ENCODE measurements at places on chromosomes 13 and 19.

- DNase-seq = no peak
Observed at GRCh38 chr13:76860706-76861105, 25.5 kb downstream of the KCTD12 start.

- no peak for DNase-seq
Observed at GRCh38 chr19:50481351-50482149, 4.9 kb upstream of the GARIN5A start.

GRCh38 chr19:38148337-38148736, 75.7 kb downstream of the DPF1 start:
- DNase-seq = no peak

DNA sequence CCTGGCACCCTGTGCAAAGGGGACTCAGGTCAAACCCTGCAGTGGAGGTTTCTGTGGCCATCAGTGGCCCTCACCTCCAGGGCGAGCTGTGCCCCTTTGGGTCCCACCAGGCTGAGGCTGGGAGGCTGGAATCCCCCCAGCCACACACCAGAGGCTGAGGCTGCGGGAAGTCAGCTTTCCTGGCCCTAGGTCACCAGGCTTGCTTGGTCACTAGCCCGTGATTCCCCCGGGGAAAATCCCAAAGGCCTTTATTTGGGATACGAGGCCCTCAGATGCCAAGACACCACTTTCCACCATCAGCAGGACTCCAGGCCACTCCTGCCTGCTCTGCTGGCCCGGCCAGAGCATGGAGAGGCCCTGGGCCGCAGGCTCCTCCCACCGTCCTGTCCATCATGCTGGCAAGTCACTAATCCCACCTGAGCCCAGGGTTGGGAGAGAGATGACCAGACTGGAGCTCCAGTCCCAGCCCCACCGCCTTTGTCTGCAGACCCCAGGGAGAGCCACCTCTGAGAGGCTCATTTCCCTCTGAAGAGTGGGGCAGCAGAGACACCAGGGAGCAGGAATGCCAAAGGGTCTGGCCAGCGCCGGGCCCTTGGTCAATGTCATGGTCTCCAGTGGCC, 4.7 kb downstream of the NKPD1 start:
- DNase-seq = no peak

GRCh38 chr13:94192431-94192975, 287.0 kb downstream of the DCT start:
- no peak for DNase-seq

- DNase-seq = no peak
Observed at GRCh38 chr13:25872481-25873241, 179.2 kb downstream of the SHISA2 start.

DNA sequence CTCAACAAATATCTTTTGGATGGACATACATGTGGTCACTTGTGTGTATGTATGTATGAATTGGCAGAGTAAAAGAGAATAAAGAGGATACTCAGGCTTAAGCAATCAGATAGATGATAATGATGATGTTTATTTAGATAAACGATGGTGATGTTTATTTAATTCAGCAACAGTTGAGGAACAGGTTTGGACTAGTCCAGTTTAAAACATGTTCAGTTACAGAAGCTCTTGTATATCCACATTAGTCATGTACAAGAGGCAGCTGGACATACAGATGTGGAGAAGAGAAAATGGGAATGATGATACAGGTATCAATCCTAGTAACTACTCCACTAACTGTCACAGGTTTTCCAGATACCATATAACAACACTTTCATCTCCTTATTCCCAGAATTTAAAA, 232.1 kb downstream of the DIAPH3 start:
- no peak for DNase-seq

DNA sequence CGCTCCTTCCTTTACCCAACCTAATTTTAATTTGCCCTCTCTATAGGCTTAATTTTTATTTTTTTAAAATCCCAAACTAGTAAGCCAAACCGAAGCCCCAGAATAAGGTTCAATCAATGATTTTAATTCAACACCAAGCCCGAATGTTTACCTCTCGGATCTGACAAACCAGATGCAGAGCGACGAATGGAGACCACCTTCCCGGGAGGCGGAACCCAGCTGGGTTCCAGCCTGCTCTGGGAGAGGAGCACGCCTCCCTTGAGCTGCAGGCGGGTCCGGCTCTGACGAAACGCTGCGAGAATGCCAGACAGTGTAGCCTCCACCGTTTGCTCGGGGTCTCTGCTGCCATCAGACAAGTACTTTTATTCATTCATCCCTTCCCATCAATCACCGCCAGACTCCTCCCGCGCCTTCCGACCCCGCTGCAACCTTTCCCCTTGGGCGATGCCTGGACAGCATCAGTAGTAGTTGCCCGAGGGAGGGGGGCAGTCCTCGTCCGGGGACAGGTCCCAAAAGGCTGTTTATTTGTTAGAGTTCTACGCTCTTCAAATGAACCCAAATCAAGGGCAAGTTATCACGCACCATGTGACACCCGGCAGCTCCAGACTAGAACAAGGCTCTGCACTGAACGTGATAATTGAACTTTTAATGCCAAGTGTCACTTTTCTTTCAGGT, 752 bp upstream of the EDNRB start:
- no peak for DNase-seq

- no peak for DNase-seq
Observed at GRCh38 chr13:34294483-34295129, 476.7 kb downstream of the RFC3 start.

DNA sequence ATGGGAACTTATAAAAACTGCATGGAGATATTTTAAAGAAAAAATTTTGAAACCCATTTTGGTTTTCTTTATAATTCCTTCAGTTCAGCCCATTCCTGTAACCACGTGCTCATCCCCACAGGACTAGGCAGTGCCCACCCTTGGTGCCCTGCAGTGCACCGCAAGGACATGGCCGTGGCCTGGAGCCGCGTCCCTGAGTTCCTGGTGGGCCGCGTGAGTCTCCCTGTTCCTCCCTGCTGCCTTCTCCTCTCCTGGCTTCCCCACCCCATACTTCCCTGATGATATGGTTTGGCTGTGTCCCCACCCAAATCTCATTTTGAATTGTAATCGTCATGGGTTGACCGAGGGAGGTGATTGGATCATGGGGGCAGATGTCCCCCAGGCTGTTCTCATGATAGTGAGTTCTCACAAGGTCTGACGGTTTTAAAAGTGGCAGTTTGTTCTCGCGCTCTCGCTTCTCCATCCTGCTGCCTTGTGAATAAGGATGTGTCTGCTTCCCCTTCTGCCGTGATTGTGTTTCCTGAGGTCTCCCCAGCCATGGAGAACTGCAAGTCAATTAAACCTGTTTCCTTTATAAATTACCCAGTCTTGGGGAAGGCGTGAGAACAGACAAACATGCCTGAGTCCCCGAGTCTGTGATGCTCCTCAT, 31.6 kb upstream of the TFDP1 start:
- DNase-seq = no peak

DNA sequence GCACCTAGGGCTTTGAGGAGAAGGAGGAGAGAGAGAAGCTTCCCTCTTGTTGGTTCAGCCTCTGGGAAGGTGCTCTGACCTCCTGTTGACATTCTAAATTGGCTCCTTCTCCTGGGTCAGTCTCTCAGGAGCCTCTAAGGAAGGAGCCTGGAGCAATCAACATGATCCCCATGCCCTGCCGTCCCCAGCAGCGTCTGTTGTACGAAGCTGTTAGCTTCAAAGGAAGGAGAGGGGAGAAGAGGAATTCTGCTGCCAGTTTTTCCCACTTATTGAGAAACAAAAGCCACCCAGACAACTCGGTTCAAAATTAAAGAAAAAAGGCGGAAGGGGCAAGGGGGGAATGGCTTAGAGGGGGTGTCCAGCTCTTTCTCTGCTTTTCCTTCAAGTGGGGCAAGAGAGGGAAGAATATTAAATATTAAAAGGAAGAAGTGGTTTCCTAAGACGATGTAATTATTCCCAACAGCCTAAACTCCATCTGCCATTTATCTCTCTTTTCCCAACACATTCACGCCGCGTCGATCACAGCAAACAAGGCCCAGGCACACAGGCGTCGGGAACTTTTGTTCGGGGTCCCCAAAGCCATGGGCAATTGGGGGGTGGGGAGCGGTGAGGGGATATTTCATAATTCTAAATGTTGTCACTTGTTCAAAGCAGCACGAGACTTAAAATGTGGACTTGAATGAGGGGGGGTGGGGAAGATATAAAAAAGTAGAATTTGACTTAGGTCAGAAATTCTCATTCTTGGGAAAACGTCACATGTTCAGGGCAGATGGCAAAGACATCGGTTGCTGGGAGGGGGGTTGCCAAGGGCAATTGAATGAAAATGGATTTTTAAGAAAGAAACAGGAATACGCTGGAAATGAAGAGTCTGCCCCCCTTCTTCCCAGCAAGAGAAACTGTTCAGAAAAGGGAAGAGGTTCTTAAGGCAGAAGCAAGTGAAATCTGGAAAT, 116.8 kb upstream of the CACNA1A start:
- DNase-seq = no peak

DNA sequence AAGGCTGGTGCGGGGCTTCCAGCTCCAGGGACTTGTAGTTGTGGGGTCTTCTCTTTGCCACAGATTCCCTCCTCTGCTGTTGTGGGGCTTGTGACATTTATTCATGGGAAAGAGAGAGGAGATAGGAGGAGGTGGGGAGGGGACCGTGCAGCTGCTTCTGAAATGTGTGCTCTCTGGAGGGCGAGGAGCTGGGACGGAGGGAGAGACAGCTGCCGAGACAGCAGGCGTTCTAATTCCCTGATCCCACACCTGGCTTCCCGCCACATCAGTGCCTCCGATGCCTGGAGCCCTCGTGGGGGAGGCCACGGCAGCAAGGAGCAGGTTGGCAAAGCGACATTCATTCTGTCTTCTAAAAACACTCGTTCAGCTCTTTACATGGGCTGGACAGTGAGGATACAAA, 164.4 kb downstream of the USP12 start:
- DNase-seq = no peak

- DNase-seq = no peak
Observed at GRCh38 chr13:69912630-69913029, 195.0 kb upstream of the ATXN8OS start.

DNA sequence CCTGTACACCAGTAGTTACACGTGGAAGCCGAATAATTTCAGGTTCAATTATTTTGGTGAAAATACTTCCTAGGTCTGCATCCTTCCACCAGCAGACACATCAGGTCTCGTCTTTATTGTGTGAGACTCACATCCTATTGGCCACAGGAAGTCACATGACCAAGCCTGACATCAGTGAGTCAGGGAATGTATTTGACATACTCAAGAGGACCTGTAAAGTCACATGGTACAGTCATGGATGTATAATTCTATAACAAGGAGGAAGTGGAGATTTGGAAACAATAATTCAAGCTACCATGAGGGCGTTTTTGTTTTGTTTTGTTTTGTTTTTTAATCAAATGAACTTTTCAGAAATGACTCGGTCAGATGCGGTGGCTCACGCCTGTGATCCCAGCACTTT, 9.3 kb upstream of the HIF3A start:
- DNase-seq = no peak

- no peak for DNase-seq
Observed at GRCh38 chr13:31629085-31629780, 110.1 kb upstream of the RXFP2 start.

GRCh38 chr13:85725433-85725832, 73.8 kb downstream of the SLITRK6 start:
- DNase-seq = no peak

DNA sequence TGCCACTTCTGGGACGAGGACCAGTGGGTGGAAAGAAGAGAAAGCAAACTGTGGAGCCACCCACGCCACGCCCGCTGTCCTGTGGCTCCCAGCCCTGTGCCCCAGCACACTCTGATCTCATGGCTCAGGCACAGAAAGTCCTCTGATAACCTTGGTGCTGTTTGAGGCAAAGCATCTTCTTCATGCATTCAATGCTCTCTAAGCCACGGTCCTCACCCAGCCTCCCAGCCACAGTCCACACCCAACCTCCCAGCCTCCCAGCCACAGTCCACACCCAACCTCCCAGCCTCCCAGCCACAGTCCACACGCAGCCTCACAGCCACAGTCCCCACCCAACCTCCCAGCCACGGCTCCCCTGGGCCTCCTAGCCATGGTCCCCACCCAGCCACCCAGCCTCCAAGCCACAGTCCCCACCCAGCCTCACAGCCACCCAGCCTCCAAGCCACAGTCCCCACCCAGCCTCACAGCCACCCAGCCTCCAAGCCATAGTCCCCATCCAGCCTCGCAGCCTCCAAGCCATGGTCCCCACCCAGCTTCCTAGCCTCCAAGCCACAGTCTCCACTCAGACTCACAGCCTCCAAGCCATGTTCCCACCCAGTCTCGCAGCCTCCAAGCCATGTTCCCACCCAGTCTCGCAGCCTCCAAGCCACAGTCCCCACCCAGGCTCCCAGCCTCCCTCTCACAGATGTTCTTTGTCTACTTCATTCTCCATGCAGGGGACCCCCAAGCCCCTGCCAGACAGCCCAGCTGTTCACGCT, 74.9 kb downstream of the SOX1 start:
- no peak for DNase-seq

- no peak for DNase-seq
Observed at GRCh38 chr13:56735537-56735942, 405.2 kb upstream of the PRR20A start.

- peak; percentile 31 for DNase-seq
Observed at GRCh38 chr13:100491164-100491842, 97.3 kb downstream of the GGACT start.

GRCh38 chr19:3801412-3802096, 15.4 kb upstream of the MATK start:
- DNase-seq = no peak

DNA sequence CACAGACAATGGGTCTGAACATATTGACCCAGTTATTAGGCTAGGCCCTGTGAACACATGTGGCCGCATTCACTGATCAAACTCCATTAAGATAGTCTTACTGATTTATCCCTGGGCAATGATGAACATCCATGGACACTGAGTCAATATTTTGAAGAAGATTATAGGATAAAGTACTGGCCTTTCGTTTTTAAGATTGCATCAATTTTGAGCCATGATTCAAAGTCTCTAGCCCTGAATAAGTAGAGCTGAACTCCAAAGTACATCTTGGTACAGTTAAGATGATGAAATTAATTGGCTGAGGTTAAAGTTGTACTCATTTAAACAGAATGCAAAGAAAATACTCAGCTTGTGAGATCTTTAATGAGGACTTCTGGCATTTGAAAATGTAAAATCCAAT, 1581.9 kb downstream of the EFNB2 start:
- no peak for DNase-seq

- DNase-seq = no peak
Observed at GRCh38 chr13:27389891-27390290, 34.5 kb upstream of the GTF3A start.

DNA sequence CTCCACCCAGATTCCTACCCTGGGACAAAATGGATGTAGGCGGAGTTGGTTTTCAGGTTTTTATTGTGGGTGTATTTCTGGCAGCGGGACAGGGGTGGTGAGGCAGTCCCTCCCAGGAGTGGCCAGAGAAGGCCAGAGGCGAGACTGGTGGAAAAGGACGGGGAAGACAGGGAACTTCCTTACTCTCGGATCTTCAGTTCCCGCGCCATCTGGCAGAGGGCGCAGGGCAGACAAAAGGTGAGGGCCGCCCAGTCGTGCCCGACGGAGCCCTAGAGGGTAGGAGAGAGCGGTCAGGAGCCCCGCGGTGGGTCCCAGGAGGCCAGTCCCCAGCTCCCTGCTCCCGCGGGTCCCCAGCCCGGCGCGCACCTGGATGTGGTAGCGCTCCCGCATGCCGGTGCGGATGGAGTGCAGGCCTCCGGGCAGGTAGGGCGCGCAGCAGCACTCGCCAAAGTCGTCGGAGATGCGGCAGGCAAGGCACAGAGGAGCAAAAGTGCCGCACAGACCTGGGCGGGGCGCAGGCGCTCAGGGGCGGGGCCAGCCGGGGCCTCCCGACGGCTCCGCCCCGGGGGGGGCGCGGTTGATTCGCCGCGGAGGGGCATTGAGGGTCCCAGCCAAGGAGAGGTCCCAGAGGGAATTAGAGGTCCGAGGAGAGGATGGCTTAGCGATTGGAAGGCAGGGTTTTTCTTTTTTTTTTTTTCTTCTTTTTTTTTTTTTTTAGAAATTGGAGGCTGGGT, 3.0 kb downstream of the CNFN start:
- no peak for DNase-seq

- no peak for DNase-seq
Observed at GRCh38 chr19:17829855-17830566, 8.7 kb upstream of the INSL3 start.

All from GM04503 (cell line).